ENCODE measurements at places on chromosomes 1 and 21.

DNA sequence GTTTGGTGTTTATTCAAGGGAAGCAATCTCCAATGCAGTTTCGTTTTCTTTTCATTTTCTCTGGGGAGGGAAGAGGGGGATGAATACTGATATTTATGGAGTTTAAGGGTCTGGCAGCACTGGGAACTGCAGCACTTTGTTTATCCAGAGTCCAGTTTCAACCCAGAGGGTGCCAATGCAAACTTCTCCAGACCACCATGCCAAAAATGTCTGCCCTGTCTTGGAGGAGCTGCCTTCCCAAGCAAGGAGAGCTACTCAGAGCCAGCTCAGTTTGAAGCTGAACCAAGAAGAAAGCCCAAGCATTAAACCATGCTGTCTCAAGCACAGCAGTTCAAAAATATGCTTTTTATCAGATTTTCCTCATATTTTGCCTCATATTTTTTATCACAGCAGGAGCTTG lies 589.7 kb downstream of the LMO4 start:
- peaks cover 35% of the 10 kb centered on the region for H3K27me3 ChIP-seq
- DNase-seq, result no peak
- H3K4me1 ChIP-seq, result no peaks in the 10 kb centered on the region
- no peak overlapping the region for H3K27ac ChIP-seq
- H3K36me3 ChIP-seq, result no peaks in the 10 kb centered on the region
- H3K4me3 ChIP-seq, result no peak overlapping the region

- peaks cover 46% of the 10 kb centered on the region for H3K4me1 ChIP-seq
- H3K36me3 ChIP-seq, result peaks cover 34% of the 10 kb centered on the region
- H3K27ac ChIP-seq, result peak overlapping the region; percentile 95
Measured at GRCh38 chr1:9628541-9629444, 22.7 kb upstream of the PIK3CD start.

DNA sequence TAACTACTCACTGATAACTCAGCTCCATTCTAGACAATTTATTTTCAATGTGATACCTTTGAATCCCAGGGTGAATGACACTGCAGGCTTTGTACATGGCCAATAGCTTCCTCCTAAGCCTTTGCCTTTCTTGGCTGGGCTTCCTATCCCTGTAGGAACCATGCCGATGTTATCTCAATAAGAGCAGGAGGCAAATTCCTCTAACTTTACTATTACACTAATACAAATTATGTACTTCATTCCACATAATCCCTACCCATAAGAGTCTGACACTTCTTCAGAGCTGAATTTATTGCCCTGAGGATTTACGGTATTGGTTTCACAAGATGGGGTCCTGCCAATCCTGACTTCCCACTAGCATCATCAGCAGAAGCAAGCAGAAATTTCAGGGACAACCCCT lies 14.0 kb downstream of the TGFBR3 start:
- peaks cover 58% of the 10 kb centered on the region for H3K4me1 ChIP-seq
- no peaks in the 10 kb centered on the region for H3K27me3 ChIP-seq
- H3K27ac ChIP-seq, result peak overlapping the region; percentile 93
- peaks cover 2% of the 10 kb centered on the region for H3K36me3 ChIP-seq
- peak overlapping the region; percentile 80 for H3K4me3 ChIP-seq

- no peaks in the 10 kb centered on the region for H3K27me3 ChIP-seq
- no peaks in the 10 kb centered on the region for H3K4me1 ChIP-seq
- no peaks in the 10 kb centered on the region for H3K36me3 ChIP-seq
- no peak for DNase-seq
- no peak overlapping the region for H3K4me3 ChIP-seq
Measured at GRCh38 chr21:31395791-31396190, 51.7 kb upstream of the TIAM1 start.

DNA sequence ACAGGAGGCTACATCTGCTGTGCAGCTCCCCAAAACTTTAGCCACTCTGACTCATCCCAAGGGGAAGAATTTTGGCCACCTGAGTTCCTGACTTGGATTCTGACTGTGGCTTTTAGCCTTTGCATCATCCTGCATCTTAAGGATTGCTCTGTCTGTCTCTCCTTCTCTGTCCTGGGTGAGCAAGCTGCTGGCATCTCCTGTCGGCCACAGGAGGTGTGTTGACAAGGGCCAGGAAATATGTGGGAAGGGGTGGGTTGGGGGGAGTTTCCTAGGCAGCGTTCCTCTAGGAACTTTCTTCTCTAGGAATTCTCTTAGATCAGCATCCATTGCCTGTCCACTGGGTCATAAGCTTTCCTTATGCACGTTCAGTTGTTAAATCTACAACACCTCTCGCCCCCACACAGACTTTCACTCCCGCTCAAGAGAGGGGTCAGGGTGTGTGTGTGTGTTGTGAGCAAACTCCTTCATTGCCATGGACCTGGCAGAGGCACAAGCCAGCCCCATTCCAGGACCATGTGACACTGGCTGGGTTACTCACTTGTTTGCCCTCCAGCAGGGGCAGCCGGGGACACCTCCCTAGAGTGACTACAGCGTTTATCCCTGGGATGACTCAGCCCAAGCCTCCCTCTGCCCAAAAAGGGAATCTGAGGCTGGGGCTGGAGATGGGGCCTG lies 145.0 kb upstream of the DUSP10 start:
- no peak for DNase-seq
- H3K27me3 ChIP-seq, result peaks cover 6% of the 10 kb centered on the region
- no peaks in the 10 kb centered on the region for H3K4me1 ChIP-seq
- H3K36me3 ChIP-seq, result no peaks in the 10 kb centered on the region

DNA sequence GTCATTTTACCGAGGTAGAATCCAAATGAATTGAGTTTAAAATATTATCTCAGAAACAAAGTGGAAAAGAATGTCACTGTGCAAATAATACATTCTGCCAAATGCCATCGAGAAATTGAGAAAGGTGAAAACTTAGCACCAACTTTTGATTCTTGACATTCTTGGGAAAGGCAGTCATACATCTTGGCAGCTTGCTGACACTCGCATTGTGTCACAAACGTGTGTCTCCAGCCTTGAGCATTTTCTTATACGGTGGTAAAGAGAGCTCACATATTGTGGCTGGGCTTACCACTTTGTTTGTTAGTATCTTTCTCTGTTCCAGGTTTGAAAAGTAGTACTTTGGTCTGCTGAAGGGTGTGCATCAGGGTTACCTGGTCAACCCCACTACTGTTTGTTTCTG lies 1456.1 kb downstream of the BRINP3 start:
- no peak overlapping the region for H3K4me3 ChIP-seq
- no peak for DNase-seq
- H3K36me3 ChIP-seq, result no peaks in the 10 kb centered on the region
- no peaks in the 10 kb centered on the region for H3K27me3 ChIP-seq
- no peaks in the 10 kb centered on the region for H3K4me1 ChIP-seq

DNA sequence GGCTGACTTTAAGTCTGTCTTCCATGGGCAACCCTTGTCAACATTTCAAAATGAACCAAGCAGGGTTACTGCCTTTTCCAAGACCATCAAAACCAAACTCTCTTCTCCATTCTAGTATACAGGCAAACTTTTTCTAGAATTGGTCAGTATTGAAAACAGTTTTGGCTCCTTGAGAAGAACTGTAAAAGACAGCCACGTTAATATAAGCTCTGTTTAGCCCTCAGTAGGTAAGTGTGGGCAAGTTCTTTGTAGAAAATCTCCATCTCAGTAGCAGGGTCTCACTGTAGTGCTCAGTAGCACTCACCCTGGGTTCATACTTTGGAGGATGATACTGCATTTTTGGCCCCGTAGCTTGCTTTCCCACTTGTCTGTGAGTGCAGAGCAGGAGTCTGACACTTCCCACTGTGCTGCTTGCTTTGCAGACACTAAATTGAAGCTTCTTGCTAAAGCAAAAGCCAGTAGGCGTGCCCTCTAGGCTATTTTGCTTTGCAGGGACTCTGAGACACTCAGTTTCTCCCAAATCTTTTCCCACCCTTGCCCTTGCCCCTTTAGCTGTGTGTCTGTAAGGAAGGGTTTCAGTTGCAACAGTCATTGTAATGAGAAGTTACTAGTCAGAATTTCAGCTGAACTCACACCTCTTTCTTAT lies 34.3 kb upstream of the CACYBP start:
- H3K36me3 ChIP-seq, result peaks cover 39% of the 10 kb centered on the region
- DNase-seq, result peak; percentile 38
- H3K27me3 ChIP-seq, result no peaks in the 10 kb centered on the region
- peaks cover 64% of the 10 kb centered on the region for H3K4me1 ChIP-seq
- H3K4me3 ChIP-seq, result peak overlapping the region; percentile 68

DNA sequence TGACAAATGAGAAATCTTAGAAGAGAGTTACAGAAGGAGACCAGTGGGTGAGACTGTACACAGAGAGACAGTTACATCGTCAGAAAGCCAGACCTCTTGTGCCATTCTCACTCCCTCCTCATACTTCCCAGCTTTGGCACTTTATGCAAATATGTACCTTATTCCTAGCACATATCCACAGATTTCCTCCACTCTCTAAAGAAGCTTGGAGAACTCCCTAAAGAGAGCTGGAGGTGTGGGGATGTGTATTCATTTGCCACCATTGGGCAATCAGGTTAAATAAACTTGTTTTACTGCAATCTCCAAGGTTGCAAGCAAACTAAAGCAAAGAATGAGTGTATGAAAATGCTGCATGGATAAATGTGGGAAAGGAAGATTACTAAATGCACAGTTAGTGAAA lies 380.9 kb upstream of the PRMT6 start:
- no peaks in the 10 kb centered on the region for H3K27me3 ChIP-seq
- no peak overlapping the region for H3K4me3 ChIP-seq
- DNase-seq, result no peak
- no peaks in the 10 kb centered on the region for H3K4me1 ChIP-seq

- peaks cover 9% of the 10 kb centered on the region for H3K36me3 ChIP-seq
- no peak for DNase-seq
- no peak overlapping the region for H3K27ac ChIP-seq
- peaks cover 3% of the 10 kb centered on the region for H3K4me1 ChIP-seq
- H3K4me3 ChIP-seq, result no peak overlapping the region
Measured at GRCh38 chr1:6256645-6257044, 4.3 kb downstream of the GPR153 start.

DNA sequence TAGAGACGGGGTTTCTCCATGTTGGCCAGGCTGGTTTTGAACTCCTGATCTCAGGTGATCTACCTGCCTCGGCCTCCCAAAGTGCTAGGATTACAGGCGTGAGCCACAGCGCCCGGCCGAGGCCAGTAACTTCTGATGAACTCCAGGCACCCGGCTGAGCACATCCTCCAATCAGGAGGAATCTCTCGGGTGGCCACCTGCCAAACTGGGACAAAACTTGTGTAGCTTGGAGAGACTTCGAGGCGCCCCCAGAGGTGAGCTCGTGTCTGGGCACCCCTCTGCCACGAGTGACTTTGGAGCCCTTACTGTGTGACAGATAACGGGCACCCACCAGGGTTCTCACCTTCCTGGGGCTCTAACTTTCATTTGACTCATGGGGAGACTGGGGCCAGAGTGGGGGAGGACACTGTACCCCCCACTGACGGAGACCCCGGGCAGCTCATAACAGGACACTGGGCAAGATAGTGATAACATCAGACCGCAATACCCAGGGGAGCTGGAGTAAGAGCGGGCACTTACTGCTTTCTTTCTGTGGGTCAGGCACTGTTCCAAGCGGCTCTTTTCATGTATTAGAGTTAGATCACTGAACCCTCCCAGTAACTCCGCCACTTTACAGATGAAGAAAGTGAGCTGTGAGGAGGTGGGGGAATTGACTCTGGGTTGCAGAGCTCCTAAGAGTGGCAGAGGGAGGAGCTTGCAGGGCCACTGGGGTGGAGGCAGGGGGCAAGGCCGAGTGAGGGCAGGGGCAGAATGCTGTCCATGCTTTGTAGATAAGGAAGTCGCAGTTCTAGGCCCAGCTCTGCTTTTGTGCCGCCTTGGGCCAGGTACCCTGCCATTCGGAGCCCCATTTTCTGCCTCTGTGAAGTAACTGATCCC lies 1.9 kb upstream of the PADI2 start:
- peaks cover 96% of the 10 kb centered on the region for H3K27me3 ChIP-seq
- H3K36me3 ChIP-seq, result no peaks in the 10 kb centered on the region
- no peak overlapping the region for H3K4me3 ChIP-seq
- DNase-seq, result no peak
- H3K27ac ChIP-seq, result no peak overlapping the region

- H3K27ac ChIP-seq, result no peak within 1 kb of the TSS
- H3K36me3 ChIP-seq, result no peaks in the 10 kb centered on the region
- DNase-seq, result no peak
Measured at GRCh38 chr1:2632561-2633361, at the start of gene MMEL1. MMEL1 (minus strand) TSS chr1:2633016; CDS start chr1:2629484, 3,532 bp downstream.

GRCh38 chr1:96076589-96076988 lies 645.0 kb upstream of the PTBP2 start:
- no peaks in the 10 kb centered on the region for H3K27me3 ChIP-seq
- H3K4me3 ChIP-seq, result no peak overlapping the region
- H3K36me3 ChIP-seq, result peaks cover 4% of the 10 kb centered on the region

GRCh38 chr1:61569303-61569621 lies 155.7 kb downstream of the TM2D1 start:
- no peaks in the 10 kb centered on the region for H3K4me1 ChIP-seq
- no peak overlapping the region for H3K27ac ChIP-seq
- no peak overlapping the region for H3K4me3 ChIP-seq
- H3K36me3 ChIP-seq, result no peaks in the 10 kb centered on the region
- DNase-seq, result no peak

DNA sequence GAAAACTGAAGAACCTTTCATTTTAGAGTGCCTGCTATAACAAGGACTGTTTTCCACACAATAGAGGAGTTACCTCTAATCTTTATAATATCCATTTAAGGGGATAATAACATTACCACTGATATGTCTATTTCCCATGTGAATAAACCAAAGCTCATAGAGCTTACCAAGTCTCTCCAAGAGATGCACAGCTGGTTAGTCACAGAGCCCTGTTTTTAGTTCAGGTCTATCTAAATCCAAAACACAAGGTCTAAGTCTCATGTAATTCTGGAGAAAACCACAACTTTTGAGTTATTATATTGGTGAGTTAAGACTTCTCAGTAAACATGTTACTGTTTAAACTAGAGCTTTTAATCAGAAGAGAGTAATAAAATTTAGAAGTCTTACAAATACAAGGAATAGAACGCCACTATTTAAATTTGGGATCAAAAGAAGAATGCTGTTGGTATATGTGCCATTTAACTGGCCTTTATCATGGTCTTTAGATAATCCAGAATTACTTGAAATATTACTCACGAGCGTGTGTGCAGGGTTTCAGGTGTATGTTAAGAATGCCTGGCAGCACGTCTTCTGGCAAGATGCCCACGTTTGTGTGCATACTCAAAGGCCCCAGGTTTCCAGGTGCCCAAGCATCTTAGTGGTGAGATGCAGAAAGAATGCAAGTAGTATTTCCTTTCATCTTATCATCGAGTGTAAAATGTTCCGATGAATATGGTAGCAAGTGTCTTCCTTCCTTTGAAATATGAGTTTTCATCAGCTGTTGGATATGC lies 190.6 kb downstream of the FMN2 start:
- H3K36me3 ChIP-seq, result no peaks in the 10 kb centered on the region
- no peak overlapping the region for H3K27ac ChIP-seq
- no peaks in the 10 kb centered on the region for H3K4me1 ChIP-seq
- H3K27me3 ChIP-seq, result no peaks in the 10 kb centered on the region
- H3K4me3 ChIP-seq, result no peak overlapping the region

Measured in effector memory CD8-positive, alpha-beta T cell (primary cell).